ENCODE measurements at places on chromosomes 4 and X.

DNA sequence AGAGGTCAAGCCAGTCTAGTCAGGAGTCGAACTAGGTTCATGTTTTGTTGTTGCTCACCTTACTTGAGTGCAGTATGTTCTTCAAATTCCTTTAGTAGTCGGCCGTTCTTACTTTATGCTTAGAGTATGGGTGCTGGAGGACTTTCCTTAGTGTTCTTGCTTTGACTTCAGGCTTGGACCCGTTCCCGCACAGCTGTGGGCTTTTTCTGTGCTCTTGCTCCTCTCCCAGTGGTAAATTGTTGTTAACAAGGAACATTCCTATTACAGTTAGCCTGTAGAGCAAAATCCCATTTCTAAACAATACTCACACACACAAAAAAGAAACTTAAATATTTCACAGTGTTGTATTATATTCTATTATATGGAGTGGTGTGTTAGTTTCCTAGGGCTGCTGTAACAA is 113.5 kb downstream of the RAP1GDS1 start:
- no peak for DNase-seq

GRCh38 chrX:46463682-46464081 is 81.5 kb downstream of the ZNF674 start:
- DNase-seq, result no peak

GRCh38 chr4:71217688-71218087 is 121.1 kb upstream of the SLC4A4 start:
- peak; percentile 44 for DNase-seq

DNA sequence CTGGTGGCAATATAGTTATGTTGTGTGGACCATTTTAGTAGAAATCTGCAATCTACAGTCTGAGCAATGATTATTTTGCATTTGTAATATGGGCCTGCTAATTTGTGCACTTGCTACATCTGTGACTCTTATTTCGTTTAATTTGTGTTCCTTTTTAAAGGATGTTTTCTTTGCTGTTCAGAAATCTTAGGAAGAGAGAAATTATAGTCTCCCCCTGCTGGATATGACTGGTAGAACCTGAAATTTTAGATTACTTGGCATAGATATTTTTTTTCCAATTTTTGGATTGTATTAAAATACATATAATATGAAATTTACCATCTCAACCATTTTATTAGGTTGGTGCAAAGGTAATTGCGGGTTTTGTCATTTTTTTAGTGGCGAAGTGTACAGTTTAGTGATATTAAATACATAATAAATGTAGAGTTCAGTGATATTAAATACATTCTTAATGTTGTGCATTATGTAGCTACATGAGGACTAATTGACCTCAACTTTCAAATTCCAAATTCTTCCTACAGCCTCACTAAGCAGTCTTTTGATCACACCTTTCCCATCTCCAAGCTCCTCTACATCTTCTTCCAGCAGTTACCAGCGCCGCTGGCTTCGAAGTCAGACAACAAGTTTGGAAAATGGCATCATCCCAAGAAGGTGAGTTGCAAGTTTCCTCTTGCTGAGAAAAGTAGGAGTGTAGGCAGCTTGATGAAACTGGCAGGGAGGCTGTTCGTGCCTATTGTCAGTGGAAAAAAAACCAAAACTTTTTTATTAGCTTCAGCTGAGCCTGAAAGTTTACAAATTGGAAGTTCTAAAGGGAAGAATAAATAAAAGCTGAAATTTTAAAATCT is 82.2 kb downstream of the FNIP2 start:
- DNase-seq, result peak; percentile 28

DNA sequence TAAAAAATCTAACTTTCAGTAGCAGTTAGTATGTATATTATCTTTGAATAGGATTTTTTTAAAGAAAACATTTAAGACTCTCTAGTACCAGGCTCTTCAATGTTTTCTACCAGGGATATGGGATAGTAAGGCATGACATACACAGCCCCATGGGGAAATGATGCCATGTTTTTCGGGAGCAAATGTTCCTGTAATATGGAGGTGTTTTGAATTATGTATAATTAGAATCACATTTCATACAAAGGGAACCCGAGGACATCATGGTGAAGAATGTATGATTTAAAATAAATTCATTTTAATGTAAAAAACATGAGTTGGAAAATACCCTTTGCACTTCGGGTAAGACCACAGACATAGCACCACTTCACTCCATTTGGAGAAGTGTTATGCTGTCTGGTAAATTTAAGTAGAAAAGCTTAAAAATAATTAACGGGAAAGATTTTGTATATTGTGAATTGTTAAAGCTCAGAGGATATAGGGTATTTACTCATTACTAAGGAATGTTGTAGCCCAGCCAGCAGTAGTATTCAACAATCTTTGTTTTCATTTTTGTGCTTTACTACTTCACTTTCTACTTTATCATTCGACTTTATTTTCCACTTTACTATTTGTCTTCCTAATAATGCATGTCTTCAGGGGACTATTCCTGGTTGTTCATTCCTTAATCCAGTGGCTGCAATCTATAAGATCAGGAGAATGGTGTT is 2050.7 kb downstream of the ARAP2 start:
- DNase-seq, result peak; percentile 69

DNA sequence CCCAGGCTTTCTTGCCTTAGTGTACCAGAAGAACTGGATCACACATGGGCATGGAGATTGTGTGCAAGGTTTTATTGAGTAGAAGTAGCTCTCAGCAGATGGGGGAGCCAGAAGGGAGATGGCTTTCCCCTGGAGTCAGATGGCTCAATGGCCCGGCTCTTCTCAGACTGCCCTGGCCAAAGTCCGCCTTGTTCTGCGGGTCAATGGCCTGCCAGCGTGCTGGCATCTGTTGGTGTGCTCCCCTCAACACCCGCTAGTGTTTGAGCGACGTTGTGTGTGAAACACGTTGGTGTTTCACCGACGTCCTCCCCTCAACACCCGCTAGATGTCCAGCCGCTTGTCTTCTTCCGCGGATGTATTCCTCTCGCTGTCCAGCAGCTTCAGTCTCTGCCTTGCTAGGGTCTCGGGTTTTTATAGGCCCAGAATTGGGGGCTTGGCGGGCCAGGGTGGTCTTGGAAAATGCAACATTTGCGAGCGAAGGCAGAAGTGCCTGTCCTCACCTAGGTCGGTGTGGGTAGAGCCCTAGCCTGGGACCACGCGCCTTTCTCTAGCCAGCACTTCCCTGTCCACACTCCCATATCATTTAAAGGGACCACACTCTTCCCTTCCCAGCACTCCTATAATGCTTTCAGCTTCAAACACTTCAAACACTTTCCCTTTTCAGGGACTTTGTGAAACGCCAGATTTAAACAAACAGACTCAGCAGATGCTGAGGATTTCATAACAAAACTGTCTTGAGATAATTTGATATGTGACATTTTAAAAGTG is 21.1 kb upstream of the PRKG2 start:
- DNase-seq, result no peak

DNA sequence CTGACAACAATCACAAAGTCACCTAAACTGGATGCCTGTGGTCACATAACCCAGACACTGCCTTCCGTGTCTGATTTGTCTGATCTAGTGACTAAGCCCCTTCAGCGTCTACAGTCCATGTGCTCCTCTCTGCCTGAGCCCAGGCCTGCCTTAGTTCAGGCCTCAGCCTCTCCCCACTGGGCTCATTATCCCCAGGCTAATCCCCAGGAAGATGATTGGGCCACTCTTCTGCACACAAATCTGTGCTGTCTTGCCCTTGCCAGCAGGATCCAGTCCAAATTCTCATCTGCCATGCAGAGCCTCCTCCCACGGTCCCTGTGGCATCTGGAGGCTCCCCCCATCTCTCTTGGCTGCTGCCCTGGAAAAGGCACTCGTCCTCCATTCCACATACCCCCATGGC is 96.5 kb downstream of the SLC2A9 start:
- DNase-seq, result no peak

DNA sequence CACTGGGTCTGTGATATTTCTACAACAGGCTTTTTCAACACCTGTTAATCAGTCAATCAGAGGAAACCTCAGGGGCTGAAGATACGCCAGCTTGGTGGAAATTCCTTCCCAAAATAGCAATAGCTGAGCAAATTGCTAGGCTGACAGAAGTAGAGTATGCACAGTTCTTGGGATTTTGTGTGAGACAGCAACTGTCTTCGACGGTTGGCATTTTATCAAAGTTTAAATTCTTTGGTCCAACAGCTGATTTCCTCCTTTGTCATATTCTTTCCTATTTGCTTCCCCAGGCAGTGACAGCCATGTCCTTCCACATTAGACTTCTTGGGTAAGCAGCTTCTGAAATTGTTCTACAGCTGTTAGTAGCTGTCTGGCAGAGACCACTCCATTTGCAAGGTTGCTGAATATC is 8.0 kb upstream of the PALLD start:
- no peak for DNase-seq

GRCh38 chrX:53075011-53075410 is 7.2 kb upstream of the TSPYL2 start:
- no peak for DNase-seq

GRCh38 chr4:58734030-58734674 is 1624.0 kb upstream of the IGFBP7 start:
- peak; percentile 23 for DNase-seq

GRCh38 chr4:164379694-164380093 is 374.2 kb upstream of the SMIM31 start:
- no peak for DNase-seq

- no peak for DNase-seq
These were observed 89.0 kb downstream of the EFNB1 start for GRCh38 chrX:68917799-68918198.

DNA sequence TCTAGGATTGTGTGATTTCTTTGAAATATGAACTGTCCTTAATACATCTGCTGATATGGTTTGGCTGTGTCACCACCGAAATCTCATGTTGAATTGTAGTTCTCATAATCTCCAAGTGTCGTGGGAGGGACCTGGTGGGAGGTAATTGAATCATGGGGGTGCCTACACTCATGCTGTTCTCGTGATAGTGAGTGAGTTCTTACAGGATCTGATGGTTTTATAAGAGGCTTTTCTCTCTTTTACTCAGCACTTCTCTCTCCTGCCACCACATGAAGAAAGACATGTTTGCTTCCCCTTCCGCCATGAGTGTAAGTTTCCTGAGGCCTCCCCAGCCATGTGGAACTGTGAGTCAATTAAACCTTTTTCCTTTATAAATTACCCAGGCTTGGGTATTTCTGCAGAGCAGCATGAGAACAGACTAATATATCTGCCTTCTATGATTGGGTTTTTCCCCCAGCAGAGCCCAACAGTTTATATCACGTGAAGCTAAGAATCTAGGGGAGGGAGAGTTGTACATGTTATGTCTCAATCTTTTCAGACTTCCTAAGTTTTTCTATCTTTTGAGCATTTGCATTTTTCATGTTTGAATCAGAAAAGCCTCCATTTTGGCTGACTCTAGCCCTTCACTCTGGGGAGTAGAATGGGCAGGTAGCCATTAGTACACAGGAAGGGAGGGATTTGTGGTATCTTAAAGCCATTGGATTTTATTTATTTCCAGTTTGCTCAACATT is 58.9 kb downstream of the PLAC1 start:
- peak; percentile 94 for DNase-seq

- DNase-seq, result no peak
These were observed 23.1 kb upstream of the LRAT start for GRCh38 chr4:154720618-154721267.

DNA sequence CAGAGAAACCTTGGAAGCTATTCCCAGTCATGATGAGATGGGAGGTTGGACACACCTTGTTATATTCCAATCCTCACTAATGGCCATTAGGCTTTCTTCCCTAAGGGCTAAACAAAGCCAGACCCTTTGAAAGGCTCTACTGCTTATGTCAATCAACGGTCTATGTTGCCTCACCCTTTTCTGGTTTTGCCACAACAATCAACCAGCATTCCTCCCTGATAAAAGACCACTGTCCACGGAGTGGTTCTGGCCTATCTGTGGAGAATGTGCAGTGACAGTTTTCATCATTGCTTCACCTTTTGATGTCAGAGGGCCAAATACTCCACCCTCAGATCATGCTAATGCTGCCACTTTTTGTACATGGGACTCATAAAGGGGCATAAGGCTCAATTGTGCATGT is 913.4 kb downstream of the RPA4 start:
- DNase-seq, result no peak

- no peak for DNase-seq
These were observed 117.9 kb upstream of the HS3ST1 start for GRCh38 chr4:11546391-11547175.

DNA sequence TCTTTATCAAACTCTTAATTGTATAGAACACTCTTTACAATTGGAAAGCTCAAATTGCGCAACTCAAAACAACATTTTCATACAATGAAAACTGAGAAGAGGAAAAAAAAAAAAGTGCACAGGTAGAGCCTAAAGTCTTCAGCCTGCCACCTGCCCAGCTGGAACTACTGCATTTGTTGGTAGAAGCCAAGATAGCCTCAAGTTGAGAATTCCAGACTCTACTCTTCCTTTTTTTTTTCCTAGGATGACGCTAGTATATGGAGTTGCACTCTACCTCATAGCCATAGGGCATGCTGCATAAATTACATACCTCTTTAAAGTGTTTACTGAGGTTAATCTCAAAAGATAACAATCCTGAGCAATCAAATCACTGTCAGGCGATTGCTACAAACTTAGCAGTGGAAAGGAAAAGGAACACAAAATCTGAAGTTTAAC is 13.6 kb downstream of the ABCG2 start:
- DNase-seq, result no peak

DNA sequence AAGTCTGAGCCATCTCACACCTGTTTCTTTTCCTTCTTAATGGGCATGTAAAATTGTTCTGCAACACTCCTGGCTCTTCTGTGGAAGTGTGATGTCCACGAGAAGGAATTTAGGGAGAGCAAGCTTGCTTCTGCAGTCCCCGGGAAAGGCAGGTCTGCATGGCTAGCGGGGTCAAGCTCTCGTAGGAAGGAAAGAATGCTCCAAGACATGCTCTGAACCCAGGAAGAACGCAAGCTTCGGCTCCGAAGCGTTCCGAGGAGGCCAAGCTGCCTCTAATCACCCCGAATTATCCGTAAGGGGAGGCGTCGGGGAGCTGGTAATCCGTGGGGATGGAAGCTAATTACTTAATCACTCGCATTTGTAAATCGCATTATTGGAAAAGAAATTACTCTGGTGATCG is 177.7 kb downstream of the CRLF2 start:
- DNase-seq, result no peak

DNA sequence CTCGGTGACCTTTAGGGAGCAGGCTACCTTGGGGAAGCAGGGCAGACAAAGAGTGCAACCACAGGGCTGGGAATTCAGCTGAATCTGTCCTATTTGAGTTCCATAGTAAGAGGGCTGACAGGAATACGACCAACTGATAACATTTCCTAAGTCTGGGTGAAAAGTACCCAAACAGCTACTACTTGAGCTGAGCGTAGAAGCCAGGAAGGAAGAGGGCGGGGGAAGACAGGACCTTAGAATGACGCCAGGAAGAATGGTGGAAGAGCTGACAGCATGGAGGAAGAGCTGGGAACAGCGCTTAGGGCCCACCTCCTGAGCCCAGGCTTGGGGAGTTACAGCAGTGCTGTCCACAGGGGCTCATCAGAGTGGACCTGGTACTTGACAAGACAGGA is 14.4 kb downstream of the MECP2 start:
- DNase-seq, result no peak

GRCh38 chr4:111215755-111216154 is 592.9 kb upstream of the PITX2 start:
- no peak for DNase-seq

DNA sequence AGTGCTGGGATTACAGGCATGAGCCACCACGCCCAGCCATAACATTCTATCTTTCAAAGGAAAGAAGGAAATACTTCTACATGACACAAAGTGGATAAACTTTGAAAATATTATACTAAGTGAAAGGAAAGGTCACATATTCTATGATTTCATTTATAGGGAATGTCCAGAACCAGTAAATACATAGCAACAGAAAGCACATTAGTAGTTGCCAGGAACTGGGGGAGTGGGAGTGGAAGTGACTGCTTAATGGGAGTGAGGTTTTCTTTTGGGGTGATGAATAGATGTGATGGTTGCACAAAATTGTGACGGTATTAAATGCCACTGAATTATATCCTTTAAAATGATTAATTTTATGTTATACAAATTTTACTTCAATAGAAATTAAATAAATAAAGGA is 95.7 kb upstream of the IL15 start:
- DNase-seq, result peak; percentile 38

Measured in fibroblast of skin of right quadriceps (primary cell).